ENCODE measurements at places on chromosomes 6 and 20. TPM values are rescaled to one million over a fixed set of nuclear protein-coding genes. Genes with fewer than 3 reads are reported as not detected.
A peak's percentile ranks its signal among the peaks of the same experiment; 100 is the strongest.

- H3K36me3 ChIP-seq, result no peaks in the 10 kb centered on the region
- H3K4me3 ChIP-seq, result no peak overlapping the region
Observed at GRCh38 chr6:90729057-90729456, 142.2 kb upstream of the MAP3K7 start.

DNA sequence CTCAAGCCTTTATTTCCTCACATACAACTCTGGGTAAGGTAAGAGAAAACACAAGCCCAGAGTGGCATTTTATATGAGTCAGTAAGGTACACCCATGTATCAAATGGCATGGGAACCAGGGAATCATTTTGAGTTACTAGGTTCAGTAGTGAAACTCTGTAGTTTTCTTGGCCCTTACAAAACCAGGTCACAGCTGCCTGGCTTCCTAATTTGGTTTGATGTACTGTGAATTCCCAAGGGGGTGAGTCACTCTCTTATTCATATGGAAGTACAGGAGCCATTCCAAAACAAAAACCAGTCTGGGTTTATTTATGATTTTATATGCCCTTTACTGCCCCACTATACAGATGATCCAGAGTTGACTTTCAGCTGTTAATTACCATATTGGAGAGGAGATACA, 70.7 kb downstream of the PDE7B start:
- no peaks in the 10 kb centered on the region for H3K36me3 ChIP-seq
- H3K4me1 ChIP-seq, result peaks cover 38% of the 10 kb centered on the region
- H3K27ac ChIP-seq, result peak overlapping the region; percentile 68
- H3K27me3 ChIP-seq, result no peaks in the 10 kb centered on the region
- peak overlapping the region; percentile 7 for H3K4me3 ChIP-seq

GRCh38 chr20:49965781-49966305, 16.9 kb upstream of the SNAI1 start:
- H3K27me3 ChIP-seq, result no peaks in the 10 kb centered on the region
- H3K4me3 ChIP-seq, result no peak overlapping the region
- H3K36me3 ChIP-seq, result no peaks in the 10 kb centered on the region
- H3K27ac ChIP-seq, result peak overlapping the region; percentile 40
- peaks cover 9% of the 10 kb centered on the region for H3K4me1 ChIP-seq

DNA sequence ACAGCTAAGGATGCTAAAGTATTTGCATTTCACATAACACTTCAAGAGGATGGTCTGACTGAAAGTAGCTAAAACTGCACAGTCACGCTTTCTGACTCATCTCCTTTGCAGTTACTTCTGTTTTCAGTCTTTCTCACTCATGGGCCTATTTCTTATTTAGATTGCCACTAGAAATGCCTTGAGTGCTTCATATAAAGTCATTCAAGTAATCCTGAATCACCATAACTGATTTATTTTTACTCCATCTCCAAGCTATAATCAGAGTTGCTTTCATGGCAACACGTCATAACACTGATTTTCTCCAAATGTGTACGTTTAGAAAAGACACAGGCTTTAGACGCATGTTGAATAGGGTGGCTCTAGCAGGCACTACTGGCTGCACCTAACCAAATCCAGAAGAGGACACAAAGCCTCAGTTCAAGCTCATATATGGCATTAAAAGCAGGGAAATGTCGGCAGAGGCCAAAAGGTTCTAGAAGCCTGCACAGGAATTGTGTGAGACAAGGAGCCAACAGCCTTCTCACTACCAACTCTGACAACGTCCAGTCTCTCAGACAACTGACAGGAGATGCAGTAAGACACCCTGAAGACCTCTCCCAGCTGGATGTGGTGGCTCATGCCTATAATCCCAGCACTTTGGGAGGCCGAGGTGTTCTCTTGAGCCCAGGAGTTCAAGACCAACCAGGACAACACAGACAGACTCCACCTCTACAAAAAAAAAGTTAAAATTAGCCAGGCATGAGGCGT, 64.1 kb upstream of the BEND6 start:
- H3K4me1 ChIP-seq, result no peaks in the 10 kb centered on the region
- no peak overlapping the region for H3K27ac ChIP-seq
- no peaks in the 10 kb centered on the region for H3K36me3 ChIP-seq
- no peak overlapping the region for H3K4me3 ChIP-seq

DNA sequence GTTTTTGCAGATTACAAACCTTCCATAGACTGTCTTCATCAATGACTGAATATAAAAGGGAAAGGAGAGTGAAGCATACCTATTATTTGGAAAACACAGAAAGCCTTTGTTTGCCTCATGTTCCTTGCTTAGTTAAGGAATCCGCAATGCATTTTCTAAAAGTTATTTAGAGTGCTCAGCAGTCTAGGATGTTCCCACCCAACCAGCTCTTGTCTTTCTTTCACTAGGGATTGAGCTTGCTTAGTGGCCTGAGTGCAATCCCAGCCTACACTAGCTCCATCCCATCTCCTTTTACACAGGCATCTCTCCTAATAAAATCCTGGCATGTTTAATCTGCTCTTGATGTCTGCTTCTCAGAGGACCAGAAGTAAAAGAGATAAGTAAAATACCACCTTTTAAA, 850.5 kb upstream of the GJE1 start:
- no peak overlapping the region for H3K27ac ChIP-seq
- no peaks in the 10 kb centered on the region for H3K4me1 ChIP-seq
- no peak for DNase-seq
- no peak overlapping the region for H3K4me3 ChIP-seq
- no peaks in the 10 kb centered on the region for H3K36me3 ChIP-seq

DNA sequence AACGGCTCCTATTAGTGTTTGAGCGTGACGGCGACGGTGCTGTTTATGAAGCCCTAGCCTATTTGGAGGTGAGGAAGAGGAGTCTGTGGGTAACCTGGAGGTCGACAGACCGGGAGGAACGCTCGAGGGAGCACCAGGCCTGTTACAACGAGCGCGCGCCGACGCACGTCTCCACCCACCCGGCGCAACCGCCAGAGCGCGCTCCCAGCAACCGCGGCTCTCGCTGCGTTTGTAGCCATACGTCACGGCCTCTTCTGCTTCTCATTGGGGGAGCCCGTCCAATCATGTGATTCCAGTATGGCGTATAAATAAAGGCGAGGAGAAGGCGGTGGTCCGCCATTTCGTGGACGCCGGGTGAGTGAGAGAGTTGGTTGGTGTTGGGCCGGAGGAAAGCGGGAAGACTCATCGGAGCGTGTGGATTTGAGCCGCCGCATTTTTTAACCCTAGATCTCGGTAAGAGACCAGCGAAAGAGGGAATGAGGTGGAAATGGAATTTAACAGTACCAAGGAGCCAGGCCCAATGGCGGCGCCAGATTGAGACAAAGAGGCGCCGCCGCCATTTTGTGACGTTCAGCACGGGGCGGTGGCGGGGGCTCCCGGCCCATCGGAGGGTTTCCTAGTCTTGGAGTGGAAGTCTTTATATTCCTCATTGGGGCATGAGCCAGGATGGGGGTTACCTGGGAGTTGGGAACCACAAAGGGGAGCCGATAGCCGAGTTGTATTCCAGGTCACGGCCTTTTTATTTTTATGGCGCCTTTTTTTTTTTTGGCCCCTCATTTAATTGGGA, at the start of gene SRSF3:
SRSF3 (plus strand) TSS at position 334 of the 787 bp plus-strand sequence. CDS start 2,401 bp downstream, outside the sequence.
- DNase-seq, result peak; percentile 97
- peaks cover 28% of the 10 kb centered on the region for H3K36me3 ChIP-seq
- peak within 1 kb of the TSS; percentile 99 for H3K27ac ChIP-seq
- H3K4me1 ChIP-seq, result peaks cover 28% of the 10 kb centered on the region

The GPR6 gene
- not detected for total RNA-seq

The SLC22A16 gene
- total RNA-seq, result not detected

The RSPH3 gene
- 4.4 TPM for total RNA-seq

All from gastrocnemius medialis (tissue), 4 donors.